ENCODE measurements at places on chromosomes 3 and 15.
A peak's percentile ranks its signal among the peaks of the same experiment; 100 is the strongest.

DNA sequence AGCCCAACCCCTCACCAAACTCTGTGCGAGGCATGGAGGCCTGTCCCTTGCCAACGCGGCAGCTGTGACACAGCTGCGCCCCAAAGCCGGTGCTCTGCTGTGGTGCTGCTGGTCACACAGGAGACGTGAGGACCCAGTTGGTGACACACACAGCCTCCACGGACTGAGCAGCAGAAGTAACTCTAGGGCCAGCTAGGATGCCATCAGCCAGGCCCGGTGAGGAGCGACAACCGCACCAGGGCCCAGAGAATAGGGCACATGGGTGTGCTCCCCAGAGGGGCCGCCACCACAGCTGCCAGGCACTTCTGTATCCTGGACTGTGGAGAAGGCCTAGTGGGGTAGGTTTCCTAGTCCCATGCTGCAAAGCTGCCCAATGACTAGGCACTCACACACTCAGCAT is 10.7 kb downstream of the ZXDC start:
- no peak for DNase-seq

DNA sequence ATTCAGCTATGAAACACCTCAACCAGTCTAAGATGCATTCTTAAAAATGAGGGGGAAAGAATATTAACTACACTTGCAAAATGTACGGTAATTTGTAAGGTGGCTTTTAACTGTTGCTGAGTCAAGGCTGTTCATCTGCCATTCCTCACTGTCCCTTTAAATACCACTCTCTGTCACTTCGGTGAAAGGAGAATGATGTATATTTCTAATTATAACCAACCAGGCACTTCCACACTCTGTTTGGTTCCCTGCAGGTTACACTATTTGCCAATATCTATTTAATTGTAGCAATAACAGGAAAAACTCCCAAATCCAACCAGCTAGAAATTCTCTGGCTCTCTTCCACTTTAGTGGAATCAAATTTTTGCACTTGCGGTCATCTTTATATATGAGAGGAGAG is 70.5 kb upstream of the SLCO3A1 start:
- no peak for DNase-seq

DNA sequence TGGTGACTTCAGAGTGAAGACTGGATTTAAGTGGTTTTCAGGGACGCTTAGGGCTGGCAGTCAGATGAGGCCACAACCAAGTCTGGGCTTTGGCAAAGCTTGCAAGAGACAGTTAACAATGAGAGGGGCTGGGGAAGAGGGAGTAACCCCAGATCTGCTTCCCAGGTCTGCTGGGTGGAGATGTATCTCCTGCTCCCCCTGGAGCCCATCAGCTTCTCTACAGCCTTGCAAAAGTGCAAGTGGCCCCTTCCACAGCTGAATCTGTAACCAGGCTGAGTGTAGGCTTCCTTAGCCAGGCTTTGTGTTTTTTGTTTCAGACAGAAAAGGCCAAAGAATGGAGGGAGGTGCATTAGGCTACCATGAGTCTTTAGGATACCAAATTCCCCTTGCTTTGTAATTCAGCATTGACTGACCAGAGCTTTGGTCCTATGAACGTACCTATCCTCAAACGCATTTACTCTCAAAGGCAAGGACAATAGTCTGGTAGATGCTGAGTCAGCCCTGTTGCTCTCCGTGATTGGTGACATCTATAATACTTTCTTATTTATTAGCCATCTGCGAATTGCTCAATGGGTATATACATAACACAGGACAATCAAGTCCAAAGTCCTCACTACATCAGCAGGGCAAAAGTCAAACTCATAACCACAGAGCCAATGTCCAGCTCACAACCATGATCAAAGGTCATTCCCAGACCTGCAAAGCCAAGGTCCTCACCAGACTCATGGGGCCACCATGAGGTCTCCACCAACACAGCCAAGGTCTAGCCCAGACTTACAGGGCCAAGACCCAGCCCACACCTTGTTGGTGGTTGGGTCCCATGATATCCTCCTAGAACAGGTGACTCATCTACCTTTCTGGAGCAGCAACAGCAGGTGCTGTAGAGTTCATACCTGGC is 17.1 kb downstream of the CCDC13 start:
- DNase-seq, result no peak

- DNase-seq, result no peak
Measured at GRCh38 chr3:73832426-73832825, 207.7 kb upstream of the PDZRN3 start.

GRCh38 chr15:74399511-74400312 is 32.3 kb upstream of the CYP11A1 start:
- no peak for DNase-seq

DNA sequence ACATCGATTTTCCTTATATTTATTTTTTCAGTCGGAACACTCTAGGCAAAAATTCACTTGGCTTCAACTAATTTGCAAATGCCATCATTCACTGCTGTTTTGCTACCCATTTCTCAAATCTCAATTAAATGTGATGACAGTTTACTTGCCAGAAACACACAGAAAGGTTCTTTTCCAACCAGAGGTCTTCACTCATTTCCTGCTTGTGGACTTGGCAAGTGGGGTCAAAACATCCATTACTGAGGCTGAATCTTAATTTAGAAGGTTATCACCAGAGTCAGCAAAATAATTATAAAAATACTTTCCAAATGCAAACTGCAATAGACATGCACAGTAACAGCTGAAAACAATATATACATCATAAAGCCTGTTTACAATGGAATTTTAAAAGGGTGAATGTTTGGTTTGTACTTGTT is 625.4 kb upstream of the TBL1XR1 start:
- no peak for DNase-seq

GRCh38 chr3:120438665-120439370 is 12.0 kb downstream of the FSTL1 start:
- DNase-seq, result peak; percentile 86

GRCh38 chr15:56940388-56940787 is 21.9 kb downstream of the TCF12 start:
- DNase-seq, result no peak

DNA sequence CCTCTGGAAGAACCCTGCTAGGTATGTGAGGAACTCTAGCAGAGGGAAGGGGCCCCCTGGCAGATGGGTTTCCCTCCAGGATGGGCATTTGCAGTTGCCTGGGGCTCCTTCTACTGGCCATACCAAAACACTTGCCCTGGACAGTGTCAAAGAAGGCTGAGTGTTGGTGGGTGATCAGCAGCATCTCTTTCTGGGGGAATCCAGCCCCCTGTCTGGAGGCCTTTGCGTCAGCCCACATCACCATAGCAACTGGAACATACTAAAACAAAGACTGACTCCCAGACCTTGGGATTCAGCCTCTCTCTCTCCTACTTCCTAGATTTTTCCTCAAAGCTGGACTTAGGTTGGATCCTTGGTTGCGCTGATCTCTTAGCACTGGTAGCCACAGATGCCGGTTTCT is 8.1 kb downstream of the CEMIP start:
- DNase-seq, result no peak

GRCh38 chr3:152259468-152259867 is 9.3 kb upstream of the MBNL1 start:
- DNase-seq, result no peak

- peak; percentile 13 for DNase-seq
Measured at GRCh38 chr3:198081421-198081844, 121.4 kb downstream of the LMLN start.

DNA sequence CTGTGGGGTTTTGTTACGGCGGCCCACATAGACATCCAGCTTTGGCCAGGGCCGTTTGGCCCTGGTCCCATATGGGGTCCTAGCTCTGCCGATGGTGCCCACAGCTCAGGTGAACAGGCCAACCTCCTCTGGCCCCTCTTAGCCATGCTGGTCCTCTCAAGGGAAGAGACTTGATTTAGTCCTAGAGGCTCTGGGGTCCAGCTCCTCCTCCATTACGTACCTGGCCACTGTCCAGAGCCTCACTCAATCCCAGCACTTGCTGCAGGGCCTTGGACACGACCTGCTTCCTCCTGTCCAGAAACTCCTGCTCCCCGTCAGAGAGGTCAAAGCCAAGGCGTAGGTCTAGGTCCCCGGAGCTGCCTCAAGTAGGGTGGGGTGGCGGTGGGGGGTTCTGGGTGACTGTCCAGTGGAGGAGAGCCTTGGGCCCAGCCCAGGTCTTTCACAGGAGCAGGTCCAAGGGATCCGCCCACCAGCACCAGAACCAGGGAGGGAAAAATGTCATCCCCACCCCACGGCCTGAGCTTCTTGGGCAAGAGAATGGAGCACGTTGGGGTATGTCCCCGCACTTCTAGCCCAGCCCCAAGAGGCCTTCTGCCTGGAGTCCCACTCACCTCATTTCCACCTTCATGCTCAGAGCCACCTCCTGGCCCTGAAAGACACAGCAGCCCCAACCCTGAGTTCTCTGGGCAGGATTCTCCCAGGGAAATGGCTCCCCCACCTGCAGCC is 6.8 kb downstream of the PLA2G4F start:
- no peak for DNase-seq

DNA sequence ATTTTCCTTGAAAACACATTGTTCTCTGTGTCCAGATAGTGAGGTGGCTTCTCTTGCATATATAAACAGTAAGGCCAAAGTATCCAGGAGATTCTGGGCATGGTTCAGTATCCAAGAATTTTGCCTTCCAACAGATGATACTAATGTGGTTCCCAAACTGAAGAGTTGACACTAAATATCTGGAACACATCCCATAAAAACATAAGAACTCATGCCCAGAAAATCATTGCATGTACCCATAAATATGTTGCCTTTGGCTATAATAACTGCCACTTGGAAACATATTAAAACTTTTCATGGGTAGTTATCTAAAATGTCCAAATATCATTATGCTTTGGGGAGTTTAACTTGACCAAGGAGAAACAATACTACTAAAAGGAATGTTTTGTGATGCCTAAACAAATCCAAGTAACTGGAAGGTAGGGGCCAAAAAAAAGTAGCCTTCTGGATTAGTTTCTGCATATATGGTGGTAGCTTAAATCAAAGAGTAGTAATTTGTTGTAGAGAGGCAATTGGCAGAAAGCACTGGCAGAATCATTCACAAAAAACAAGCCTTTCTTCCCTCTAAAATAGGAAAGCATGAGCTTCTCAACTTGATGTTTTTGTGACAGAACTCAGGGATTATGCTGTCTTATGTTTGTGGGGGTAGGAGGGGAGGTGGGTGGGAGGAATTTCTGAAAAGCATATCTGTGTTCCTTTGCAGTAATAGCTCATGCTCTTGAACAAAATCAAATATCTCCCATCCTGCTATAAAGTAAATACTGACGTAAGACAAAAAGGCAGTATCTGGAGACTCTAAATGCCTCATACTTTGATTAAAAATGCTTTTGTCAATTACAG is 753.9 kb downstream of the TUSC7 start:
- DNase-seq, result no peak

DNA sequence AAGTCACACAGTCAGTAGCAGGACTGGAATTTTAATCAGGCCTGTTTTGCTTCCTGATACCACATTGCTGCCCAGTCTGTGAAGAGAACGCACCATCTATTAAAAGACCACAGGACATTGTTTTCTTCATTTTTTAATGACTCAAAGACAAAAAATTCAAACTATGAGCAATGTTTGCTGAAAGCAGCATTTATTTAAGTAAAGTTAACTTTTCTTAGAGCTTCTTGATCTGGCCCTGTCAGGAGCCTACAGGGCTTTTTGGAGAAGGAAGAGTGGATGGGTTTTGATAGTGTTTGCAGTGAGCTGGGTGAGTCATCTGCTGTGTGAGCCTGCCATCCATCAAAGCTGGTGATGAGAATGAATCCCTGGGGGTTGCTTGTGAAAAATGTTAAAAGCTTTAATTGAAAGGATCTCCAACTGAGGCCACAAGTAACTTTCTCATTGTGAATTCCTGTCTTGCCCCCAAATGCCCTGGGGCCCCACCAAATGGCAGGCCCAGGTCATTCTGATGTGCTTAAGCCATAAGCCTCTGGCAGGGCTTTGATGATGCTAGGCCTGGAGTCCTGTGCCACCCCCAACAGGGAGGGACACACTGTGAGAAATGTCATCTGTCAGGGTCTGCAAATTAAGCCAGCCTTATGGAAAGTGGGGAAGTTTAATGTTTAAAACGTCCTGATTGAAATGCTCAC is 136.2 kb upstream of the PFN2 start:
- no peak for DNase-seq

GRCh38 chr3:136427236-136427635 is 177.1 kb downstream of the PCCB start:
- no peak for DNase-seq

- DNase-seq, result no peak
Measured at GRCh38 chr3:95731753-95732152, 1082.6 kb upstream of the EPHA6 start.

DNA sequence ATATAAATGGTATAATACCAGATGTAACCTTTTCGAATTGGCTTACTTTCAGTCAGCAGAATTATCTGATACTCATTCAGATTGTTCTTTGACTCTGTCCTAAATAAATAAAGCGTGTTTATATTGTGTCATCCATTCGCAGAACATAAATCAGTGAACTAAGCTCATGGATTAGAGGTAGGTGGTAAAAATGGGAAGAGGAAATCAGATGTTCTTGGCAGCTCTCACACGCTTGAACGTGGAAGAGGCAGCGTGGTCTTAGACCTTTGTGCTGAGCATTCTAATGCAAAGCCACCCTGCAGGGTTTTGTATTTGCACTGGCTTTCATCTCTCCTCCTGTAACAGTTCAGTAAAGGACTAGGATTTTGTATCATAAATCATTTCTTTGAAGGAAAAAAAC is 441.4 kb downstream of the GABRG3 start:
- DNase-seq, result no peak

DNA sequence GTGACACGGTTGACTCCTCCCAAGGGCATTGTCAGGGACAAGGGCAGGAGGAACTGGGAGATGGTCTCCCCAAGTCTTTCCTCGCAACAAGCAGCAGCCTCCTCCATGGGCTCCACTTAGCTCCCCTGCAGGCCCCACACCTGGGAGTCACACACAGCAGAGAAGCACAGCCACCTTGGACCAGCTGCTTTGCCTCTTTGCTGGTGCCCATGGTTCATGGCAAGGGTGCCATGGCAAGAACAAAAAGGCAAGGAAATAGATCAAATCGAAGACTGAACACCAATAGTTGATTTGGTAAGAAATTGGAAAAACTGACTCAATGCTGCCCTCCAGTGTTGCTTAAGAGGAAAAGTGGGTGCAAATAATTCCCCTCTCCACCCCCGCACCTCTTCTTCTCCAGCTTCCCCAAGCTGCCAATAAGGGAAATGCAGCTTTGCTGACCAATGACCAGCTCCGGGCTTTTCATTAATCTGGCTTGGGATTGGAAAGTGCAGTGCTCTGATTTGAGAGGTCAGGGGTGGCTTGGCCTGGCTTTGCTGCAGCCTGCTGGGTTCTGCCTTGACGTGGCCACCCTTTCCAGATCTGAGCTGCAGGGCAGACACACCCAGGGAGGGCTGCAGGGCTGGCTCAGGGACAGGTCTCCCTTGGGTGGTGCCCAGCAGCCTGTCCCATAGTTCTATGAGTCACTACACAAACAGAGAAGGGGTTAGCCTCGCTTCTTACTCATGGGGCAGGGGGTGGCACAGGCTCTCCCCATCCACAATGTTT is 162.0 kb downstream of the KLF13 start:
- peak; percentile 84 for DNase-seq

- DNase-seq, result no peak
Measured at GRCh38 chr3:44969828-44970179, 6.2 kb downstream of the ZDHHC3 start.

GRCh38 chr3:71628522-71628921 is 45.0 kb upstream of the FOXP1 start:
- DNase-seq, result no peak

- peak; percentile 63 for DNase-seq
Measured at GRCh38 chr3:149553781-149554451, 79.4 kb downstream of the TM4SF4 start.

GRCh38 chr3:13025090-13025489 is 48.1 kb downstream of the IQSEC1 start:
- peak; percentile 80 for DNase-seq

GRCh38 chr3:48276911-48277641 is 36.2 kb downstream of the ZNF589 start:
- no peak for DNase-seq

All from right cardiac atrium (tissue), 5 donors.